ENCODE measurements at places on chromosomes 5 and 9. TPM values are rescaled to one million over a fixed set of nuclear protein-coding genes. Genes with fewer than 3 reads are reported as not detected.

- DNase-seq, result no peak
Measured at GRCh38 chr5:12354686-12355085, 450.4 kb upstream of the CTNND2 start.

- no peak for DNase-seq
Measured at GRCh38 chr9:90009447-90009846, 404.6 kb downstream of the GADD45G start.

DNA sequence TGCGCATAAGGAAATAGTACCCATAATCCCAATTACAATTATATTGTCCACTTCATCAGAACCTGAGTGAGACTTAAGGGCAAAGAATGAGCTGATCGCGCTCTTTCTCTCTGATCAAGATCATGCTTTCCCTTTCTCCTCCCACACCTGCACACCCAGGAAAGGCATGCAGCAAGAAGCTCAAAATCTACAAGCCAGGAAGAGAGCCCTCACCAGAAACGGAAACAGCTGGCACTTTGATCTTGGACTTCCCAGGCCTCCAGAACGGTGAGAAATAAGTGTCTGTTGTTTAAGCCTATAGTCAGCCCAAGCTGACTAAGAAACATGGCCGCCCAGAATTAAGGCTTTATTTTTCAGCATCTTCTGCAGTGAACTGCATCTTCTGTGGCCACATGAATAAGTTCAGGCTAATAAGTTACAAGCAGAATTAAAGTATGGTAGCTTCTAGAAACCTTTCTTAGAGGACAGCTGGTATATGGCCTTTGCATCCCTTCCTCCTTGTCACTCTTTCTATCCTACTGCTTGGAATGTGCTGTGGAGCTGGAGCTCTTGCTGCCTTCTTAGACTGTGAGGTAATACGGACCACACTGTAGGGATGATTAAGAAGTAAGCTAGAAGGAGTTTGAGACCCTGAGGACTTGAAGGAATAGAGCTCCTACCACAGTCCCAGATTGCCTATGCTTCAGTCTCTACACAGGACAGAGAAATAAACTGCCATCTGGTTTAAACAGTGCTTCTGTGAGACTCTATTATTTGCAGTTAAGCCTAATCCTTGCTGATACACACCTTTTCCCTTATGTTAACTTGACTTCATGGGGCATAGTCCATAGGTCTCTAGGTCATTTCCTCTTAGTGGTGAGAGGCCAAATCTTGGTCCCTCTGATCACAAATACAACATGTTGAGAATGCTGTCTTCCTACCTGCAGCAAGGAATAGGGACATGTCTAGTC lies 17.2 kb downstream of the OR2S2 start:
- DNase-seq, result no peak

The EIF4E1B gene
- not detected for polyA plus RNA-seq

The BTNL9 gene
- not detected for polyA plus RNA-seq

The PCDHA9 gene
- 0.72 TPM for polyA plus RNA-seq

The TBC1D13 gene
- 39.4 TPM for polyA plus RNA-seq

All from cardiac muscle cell (in vitro differentiated cells and primary cell).